Activated B cell treated with CpG ODN at 0.5 μM for 24 hours (primary cell): ENCODE measurements at places on chromosomes 12 and 14. TPM values are rescaled to one million over a fixed set of nuclear protein-coding genes. Genes with fewer than 3 reads are reported as not detected.

GRCh38 chr12:60114169-60114568 is 518.3 kb downstream of the SLC16A7 start:
- no peak for DNase-seq

DNA sequence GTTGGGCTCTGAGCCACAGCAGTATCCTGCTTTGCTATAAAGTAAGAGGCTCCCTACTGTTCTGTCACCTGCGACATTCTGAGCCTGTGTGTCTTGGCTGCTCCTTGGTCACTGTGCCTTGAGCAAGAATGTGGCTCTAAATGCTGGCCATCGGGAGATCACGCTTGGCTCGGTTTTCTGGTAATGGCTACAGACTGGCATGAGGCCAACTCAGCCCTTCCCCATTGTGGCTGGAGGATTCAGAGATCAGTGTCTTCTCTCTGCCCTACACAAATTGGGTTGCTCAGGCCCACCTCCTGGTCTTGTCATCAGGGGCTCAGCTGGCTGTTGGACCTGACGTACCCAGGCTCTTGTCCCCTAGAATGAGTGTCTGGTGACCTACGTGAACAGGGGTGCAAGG is 94.5 kb downstream of the PLXNC1 start:
- no peak for DNase-seq

GRCh38 chr12:21672146-21672545 is 14.5 kb upstream of the LDHB start:
- DNase-seq, result no peak

GRCh38 chr12:75271576-75271975 is 58.5 kb downstream of the CAPS2 start:
- DNase-seq, result no peak

The PRB2 gene
- total RNA-seq, result not detected in 2 replicates

DNA sequence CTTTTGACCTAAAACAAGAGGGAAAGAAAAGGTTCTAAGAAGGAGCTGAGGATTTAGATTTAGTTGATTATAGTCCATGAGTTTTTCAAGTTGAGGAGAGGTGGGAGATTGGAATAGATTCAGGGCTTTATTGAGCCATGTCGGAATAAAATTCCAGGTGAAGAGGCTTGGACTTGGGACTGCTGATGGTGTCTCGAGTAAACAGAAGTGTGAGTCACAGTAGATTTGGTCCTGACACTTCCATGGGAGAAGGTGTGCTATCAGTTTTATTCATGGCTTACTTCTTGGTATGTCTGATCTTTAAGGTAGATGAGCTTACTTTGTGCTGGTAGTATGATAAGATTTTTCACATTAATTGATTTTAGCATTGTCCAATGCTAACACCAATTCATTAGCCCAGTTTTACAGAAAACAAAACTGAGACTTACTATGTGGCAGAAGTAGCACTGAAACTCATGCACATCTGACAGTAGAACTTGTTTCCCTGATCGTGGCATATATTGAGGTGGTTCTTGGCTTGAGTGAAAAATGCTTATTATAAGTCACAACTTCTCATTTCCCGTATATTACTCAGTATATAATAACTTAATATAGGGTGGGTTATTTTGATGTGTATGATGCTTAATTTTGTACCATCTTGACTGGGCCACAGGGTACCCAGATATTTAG is 172.4 kb upstream of the IGF1 start:
- no peak for DNase-seq

The RNF212B gene
- not detected in 2 replicates for total RNA-seq

The KCNC2 gene
- not detected in 2 replicates for total RNA-seq
